NCI-H446 (cell line): ENCODE measurements at places on chromosomes 2 and 18.

DNA sequence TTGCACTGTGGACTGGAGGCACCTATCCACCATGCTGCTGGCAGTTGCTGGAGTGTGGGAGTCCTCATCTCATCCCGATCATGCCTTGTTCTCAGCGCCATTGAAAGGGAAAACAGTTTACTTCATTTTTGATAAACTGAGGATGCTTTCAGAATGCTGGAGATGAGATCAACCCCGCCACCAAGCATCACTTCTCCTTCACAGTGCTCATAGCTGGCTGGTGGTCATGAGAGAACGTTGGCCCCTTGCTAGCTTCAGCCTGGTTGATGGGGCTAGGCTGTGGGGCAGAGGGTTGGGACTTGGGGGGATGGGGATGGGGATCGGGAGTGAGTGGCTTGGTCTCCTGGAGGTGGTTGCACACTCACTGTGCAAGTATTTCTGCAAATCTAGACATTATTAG lies 30.1 kb downstream of the SOX11 start:
- no peak for DNase-seq

DNA sequence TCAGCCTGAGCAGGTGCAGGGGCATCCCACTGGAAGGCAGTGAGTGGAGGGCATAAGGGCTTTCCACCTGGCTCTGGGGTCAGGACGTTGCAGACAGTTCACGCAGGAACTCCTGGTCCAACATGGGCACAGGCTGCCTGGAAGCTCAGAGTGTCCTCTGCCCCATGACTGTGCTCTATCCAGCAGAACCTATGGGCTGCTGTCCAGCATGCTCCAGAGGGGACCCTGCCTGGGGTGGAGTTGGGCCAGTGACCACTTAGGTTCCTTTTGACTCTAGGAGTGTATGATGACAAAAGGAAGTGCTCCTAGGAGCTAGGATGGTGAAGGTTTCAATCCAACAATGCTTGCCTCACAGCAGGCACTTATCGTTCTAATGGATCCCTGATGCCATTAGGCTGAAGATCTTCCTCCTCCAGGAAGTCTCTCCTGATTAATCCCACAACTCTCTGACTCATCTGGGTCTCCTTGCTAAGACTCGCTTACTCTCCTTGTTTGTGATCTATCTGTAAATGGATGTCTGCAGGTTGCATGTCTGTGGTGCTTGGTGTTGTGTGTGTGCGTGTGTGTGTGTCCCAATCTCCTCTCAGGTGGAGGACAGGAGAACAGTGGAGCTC lies 224.0 kb downstream of the CELF4 start:
- DNase-seq: no peak

DNA sequence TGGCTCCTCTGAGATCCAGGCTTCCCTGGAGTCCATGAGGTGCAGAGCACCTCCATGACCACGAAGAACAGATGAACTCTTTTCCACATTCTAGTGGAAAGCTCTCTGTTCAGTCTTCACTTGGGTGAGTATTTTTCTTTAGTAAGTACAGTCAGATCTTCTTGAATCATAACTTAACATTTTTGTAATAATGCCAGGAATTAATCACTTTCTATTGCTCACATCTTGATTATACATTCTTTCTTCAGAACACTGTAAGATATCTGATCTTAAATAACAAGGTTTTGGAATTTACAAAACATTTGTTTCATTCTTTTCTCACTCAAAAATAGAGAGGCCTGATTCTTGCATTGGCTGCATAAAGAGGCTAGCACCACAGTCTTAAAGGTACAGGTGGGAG lies 45.4 kb upstream of the RND3 start:
- DNase-seq: no peak

DNA sequence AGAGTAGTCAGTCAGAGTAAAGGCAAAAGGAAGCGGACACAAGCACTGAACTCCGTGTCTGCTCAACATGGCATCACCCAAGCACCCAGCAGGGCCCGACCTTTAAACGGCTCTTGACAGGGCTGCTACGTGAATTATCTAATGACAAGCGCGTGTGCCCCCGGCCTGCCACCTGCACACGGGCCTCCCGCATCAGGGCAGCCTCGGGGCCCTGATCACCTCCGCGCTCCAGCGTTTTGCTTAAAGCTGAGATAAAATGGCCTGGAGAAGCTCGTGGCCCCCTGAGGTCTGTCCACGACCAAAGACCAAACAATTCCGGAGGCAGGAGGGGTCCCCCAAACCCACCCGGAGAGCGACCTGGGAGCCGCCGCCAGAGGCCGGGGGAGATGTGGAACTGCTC lies 376 bp downstream of the NDUFA10 start:
- no peak for DNase-seq

- DNase-seq: no peak
Measured at GRCh38 chr2:98177286-98177685, 90.3 kb downstream of the VWA3B start.

- DNase-seq: no peak
Measured at GRCh38 chr2:9082158-9082557, 78.7 kb upstream of the MBOAT2 start.

- DNase-seq: no peak
Measured at GRCh38 chr2:3458396-3459184, 60.7 kb downstream of the ADI1 start.
